Fibroblast of lung (primary cell): ENCODE measurements at places on chromosomes 2 and 18. TPM values are rescaled to one million over a fixed set of nuclear protein-coding genes. Genes with fewer than 3 reads are reported as not detected.
A peak's percentile ranks its signal among the peaks of the same experiment; 100 is the strongest.

DNA sequence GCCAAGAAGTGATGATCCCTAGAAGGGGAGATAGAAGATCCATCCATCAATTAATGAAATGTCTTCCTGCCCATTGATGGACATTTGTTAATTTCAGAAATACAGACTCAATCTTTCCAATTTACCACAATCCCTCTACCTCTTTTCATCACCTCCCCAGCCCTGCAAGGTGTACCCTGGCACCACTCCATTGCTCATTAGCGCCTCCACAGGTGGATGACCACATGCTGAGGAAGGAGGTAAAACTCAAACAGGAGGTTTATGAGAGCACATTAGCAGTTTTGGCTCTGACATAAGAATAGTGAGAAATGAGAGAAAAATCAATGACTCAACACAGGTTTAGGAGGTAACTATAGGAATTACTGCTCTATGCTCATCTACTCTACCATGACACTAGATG lies 208.0 kb downstream of the C1D start:
- no peak for DNase-seq

Gene ALLC
- total RNA-seq, result not detected in 2 replicates

Gene DARS1
- total RNA-seq, result 75.5 and 96.8 TPM in 2 replicates

- DNase-seq, result no peak
These were observed 981 bp downstream of the C2orf66 start for GRCh38 chr2:196808083-196808665.

GRCh38 chr2:48695991-48696390 lies 59.5 kb downstream of the LHCGR start:
- no peak for DNase-seq

DNA sequence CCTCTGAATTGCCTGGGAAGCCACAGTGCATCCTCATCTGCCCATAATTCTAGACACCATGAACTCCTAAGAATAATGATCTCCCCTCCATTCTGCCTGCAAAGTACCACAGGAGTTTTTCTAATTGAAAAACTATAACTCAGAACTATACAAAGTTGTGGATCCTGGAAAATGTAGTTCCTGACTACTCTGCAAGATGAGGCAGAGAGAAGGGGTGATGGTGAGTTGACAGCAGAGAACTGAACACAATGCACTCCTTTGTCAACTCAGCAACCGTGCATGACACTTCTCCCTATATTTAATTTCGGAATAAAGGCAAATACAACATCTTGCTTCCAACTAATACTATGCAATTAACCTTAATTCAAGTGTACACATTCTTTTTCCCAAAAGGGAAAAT lies 471.1 kb upstream of the FAM98A start:
- no peak for DNase-seq

- DNase-seq, result peak; percentile 28
These were observed 259.0 kb downstream of the NBAS start for GRCh38 chr2:15302154-15302553.

Gene KIF1A
- total RNA-seq, result not detected in 2 replicates

GRCh38 chr2:108199726-108200125 lies 40.0 kb upstream of the SULT1C3 start:
- no peak for DNase-seq

DNA sequence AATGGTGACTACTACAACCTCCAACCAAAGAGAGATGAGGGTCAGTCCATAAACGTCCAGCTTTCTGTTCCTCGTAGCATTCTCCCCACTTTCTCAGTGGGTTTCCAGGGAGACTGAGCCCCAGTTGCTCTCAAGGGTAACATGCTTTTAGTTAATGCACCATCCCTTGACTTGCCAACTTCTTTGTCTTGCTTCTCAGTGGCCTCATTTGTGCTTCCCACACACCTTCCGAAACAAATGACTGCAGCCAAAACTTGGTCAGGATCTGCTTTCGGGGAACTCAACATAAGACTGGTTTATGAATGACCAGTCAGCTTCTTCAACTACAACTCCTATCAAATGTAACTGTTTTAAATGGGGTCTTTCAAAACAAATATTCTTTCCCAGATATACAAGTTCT lies 94.1 kb downstream of the COL6A3 start:
- DNase-seq, result no peak

DNA sequence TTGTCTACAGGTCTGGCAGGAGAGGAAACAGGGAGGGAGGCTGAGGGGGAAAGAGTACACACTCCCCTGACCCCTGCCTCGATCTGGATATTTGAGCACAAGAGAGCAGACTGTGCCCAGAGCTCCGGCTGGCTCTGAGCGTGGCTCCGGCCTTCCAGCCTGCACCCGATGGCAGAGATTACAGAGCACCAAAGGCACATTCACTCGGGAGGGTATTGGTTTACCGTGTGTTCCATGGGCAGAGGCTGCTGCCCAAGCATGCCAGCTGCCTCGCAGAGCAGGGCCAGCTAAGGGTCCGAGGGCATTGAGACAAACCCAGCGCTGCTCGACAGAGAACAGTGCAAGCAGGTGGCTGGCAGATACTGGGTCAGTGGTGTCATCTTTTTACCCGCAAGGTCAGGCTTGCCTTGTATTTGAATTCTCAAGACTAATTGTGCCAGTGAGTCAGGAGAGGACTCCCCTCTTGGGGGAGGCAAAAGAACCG lies 132.2 kb downstream of the TNS1 start:
- no peak for DNase-seq

Gene TTN
- total RNA-seq, result 0.33 and 0.51 TPM in 2 replicates

DNA sequence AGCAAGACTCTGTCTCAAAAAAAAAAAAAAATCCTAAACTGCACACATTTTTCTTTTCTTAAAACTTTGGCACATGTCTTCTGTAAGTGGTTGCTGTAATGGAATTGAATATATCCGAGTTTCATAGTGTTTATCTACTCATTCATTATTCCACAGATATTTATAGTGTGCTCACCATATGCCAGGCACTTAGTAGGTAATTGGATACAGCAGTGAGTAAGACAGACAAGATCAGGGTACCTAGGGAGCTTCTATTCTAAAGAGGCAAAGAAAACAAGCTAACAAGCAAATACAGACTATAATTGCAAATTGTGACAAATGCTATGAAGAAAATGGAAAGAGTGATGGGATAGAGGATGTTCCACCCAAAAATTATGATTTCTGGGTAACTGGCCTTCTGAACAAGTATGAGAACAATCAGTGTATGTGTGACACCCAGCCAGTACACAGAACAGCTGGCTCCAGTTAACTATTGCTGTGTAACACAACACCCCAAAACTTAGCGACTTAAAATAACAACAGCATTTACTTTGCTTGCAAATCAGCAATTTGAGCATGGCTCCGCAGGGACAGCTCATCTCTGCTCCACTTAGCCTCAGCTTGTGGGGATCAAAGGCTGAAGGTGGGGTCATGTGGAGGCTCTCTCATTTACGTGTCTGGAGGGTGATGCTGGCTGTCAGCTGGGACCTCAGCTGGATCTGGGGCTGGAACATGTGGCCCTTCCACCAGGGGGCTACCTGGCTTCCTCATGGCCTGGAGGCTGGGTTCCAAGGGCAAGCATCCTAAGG lies 224.9 kb downstream of the INSIG2 start:
- DNase-seq, result no peak
